ENCODE measurements at places on chromosomes 2 and 18.
A peak's percentile ranks its signal among the peaks of the same experiment; 100 is the strongest.

DNA sequence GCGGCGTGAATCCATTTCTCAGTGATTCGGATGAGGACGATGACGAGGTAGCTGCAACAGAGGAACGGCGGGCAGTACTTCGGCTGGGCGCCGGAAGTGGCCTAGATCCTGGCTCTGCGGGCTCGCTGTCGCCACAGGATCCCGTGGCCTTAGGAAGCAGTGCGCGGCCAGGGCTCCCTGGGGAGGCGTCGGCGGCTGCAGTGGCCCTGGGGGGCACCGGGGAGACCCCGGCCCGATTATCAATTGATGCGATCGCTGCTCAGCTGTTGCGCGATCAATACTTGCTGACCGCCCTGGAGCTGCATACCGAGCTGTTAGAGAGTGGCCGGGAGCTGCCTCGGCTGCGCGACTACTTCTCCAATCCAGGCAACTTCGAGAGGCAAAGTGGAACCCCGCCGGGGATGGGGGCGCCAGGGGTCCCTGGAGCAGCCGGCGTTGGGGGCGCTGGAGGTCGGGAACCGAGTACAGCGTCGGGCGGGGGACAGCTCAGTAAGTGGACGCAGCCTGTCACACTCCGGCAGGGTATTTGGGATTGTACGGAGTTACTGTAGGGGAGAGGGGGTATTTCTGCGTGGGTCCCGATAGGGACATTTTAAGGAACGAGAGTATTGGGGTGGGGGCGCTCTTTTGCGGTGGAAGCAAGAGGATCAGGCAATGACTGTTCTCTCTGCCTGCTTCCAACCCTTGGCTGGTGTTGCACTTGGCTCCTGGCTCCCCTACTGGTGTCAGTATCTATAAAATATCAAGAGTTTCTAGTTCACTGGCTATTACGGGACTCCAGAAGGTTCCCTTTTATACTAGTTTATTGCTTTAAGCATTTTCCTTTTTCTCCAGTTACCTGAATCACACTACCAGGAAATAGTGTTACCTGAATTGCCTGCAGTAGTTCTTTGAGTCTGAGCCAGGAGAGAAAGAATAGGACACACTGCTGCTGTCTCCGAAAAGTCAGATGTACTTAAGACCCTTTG, 772 bp downstream of the RELCH start:
- peak; percentile 72 for DNase-seq

- DNase-seq: peak; percentile 94
These were observed 30.0 kb downstream of the RNF125 start for GRCh38 chr18:32048507-32049091.

- DNase-seq: no peak
These were observed 73.3 kb downstream of the LONRF2 start for GRCh38 chr2:100248971-100249370.

DNA sequence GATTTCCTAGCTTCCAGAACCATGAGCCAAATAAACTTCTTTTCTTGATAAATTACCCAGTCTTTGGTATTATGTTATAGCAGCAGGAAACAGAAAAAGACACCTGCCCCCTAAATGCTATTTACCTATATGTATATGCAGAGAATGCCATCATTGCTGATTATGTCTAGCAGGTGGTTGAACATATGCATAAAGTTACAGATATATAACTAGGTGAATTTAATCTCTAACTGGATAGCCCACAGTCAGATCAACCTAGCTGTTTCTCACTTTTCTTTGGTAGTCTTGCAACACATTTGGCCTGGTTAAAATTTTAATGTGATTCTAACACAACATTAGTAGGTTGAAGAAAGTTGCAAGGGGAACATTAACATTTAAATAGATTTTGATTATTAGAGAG, 7.1 kb upstream of the CERS6 start:
- DNase-seq: no peak

GRCh38 chr18:49655266-49656072, 93.6 kb downstream of the LIPG start:
- DNase-seq: no peak
